ENCODE measurements at places on chromosomes 12 and 14. TPM values are rescaled to one million over a fixed set of nuclear protein-coding genes. Genes with fewer than 3 reads are reported as not detected.

Gene TAS2R20
- 2.0 TPM for polyA plus RNA-seq

Gene MLXIP
- polyA plus RNA-seq = 28.4 TPM

Gene ARHGAP9
- 2.6 TPM for polyA plus RNA-seq

Gene TAS2R7
- not detected for polyA plus RNA-seq

Gene RNFT2
- polyA plus RNA-seq = 4.8 TPM

Gene ALKBH2
- 29.6 TPM for polyA plus RNA-seq

Gene CRIP1
- polyA plus RNA-seq = 27.1 TPM

Gene RFLNA
- 8.6 TPM for polyA plus RNA-seq

Gene BDKRB1
- polyA plus RNA-seq = 0.50 TPM

Gene CFAP73
- 1.5 TPM for polyA plus RNA-seq

Gene A2M
- polyA plus RNA-seq = 210 TPM

Gene CLEC6A
- 0.11 TPM for polyA plus RNA-seq

Gene KCNA5
- polyA plus RNA-seq = 2.1 TPM

Gene SLC38A1
- 73.2 TPM for polyA plus RNA-seq

Gene INHBC
- polyA plus RNA-seq = 0.15 TPM

Gene SPTB
- polyA plus RNA-seq = 11.0 TPM

Gene A2ML1
- not detected for polyA plus RNA-seq

Gene SMCO3
- polyA plus RNA-seq = 3.3 TPM

Gene GPR68
- polyA plus RNA-seq = 1.7 TPM

Gene KRT73
- not detected for polyA plus RNA-seq

Gene GPR162
- polyA plus RNA-seq = 24.6 TPM

Gene PLEKHD1
- 6.1 TPM for polyA plus RNA-seq

Gene DHRS7
- polyA plus RNA-seq = 73.4 TPM

Gene IQSEC3
- polyA plus RNA-seq = 11.6 TPM
